ENCODE measurements at places on chromosomes 3 and 15.

- DNase-seq = peak; percentile 72
These were observed 7.9 kb downstream of the FAH start for GRCh38 chr15:80160570-80161156.

DNA sequence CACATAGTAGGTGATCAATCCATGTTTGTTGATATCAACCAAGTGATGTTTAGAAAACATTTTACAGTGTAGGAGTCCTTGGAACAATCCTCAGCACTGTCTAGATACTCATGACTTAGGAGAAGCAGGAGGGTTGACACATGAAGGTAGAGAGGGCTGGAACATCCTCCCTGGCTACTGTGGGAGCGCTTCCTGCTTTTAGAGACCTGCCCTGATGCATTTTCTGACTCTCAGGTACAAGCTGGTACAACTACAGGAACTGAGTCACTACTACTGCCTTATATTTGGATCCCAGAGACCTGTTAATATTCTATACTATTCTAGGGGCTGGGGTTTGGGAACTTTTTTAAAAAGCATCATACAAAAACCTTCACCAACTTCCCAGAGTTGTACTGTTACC, 20.1 kb downstream of the GPR156 start:
- DNase-seq = no peak

DNA sequence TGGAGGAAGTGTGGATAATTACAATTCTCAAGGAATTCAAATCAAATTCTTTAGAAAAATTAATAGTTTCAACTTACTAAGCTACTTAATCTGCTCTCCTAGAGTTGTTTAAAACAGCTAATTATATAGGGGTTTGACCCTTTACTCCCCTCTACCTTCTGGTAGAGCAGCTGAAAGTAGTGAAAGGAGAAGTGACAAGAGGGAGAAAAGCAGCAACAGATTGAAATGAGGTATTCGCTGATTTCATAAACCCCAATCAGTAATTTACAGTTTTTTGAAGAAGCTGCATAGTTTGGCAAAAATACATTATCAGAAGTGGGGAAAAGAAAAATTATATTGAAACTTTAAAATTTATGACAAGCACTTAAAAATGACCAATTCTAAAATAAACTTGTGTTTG, 52.8 kb downstream of the ZMAT3 start:
- DNase-seq = no peak

- no peak for DNase-seq
These were observed 408.9 kb downstream of the GAP43 start for GRCh38 chr3:116032176-116032575.

DNA sequence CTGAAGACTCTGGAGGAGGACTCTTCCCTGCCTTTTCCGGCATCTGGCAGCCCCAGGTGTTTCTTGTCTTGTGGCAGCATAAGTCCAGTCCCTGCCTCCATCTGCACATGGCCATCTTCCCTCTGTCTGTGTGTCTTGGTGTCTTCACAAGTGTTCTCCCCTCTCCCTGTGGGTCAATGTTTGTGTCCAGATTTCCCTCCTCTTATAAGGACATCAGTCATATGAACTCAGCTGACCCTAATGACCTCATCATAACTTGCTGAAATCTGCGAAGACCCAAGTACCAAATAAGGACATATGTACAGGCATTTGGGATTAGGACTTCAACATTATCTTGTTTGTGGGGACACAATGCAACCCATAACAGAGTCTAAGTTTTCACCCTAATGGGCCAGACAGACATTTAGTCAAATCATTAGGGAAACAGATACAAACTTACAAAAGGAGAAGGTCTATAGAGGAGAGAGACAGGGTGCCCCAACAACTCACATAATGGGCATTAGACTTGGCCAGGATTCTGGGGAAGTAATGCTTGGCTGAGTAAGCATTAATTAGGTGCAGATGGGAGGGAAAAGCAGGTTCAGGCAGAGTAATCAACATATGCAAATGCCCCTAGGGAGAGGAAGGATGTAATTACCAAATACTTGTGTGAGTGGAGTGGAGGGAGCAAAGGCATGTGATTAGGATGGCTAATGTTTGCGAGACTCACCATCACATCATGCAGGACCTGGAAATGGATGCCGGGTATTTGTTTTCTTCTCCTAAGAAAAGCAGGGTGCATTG, 372.8 kb upstream of the TBL1XR1 start:
- no peak for DNase-seq

DNA sequence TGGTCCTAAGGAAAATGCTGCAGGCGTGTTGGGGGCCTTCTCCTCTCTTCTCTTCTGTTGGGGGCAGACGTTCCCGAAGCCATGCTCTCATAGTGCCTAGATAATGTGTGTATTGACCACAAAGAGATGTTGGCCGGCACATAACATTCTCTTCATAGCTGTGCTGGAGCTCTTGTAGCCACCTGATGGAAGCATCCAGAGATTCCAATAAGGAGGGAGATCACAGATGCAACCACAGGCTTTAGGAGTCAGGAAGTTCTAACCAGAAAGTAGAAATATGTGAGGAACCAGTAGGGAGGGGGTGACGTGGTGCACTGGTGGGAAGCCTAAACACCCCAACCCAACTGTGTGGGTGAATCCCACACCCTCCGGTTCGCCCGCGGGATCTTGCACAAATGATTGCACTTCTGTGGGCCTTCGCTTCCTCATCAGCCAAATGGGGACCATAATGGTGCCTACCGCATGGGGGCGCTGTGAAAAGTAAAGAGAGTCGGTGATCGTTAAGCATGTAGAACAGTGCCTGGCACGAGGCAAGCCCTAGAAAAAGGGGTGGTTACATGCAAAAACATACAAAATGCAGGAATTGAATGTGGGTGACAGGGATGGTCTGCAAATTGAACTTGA, 87.8 kb downstream of the TOP2B start:
- DNase-seq = no peak

DNA sequence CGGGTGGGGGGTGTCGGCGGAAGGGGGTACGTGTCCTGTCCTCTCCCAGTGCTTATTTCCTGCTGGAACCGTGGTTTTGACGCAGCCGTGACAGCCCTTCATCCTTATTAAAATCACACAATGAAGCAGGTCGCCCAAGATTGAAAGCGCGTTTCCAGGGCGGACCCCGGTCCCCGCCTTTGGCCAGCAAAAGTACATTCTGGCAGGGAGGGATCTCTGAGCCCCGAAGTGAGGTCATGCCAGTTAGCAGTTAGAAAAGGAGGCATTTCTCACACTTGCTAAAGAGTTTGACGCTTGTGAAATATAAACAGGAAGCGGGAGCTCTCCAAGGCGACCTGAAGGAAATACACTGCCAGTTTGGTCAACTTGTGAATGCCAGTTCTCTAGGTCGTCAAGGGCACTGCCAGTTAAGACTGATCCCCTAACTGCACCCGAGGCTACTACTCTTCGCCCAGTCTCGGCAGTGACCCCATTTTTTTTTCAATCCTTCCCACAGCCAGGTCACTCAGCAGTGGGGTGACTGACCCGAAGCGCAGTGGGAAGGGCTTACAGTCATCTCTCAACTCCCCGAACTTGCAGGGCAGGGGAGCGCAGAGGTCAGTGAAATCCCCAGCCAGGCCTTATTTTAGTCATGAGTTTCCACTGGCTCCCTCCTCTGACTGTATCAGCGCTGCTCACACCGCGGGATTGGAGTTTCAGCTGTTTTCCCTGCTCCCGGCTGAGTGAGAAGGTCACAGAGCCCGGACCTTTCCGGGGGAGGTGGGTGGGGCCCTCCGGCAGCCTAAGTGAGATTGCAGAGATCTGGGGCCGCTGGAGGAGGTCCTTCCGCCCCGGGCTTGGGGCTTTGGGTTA, 2.0 kb upstream of the BHLHE40 start:
- DNase-seq = peak; percentile 83

DNA sequence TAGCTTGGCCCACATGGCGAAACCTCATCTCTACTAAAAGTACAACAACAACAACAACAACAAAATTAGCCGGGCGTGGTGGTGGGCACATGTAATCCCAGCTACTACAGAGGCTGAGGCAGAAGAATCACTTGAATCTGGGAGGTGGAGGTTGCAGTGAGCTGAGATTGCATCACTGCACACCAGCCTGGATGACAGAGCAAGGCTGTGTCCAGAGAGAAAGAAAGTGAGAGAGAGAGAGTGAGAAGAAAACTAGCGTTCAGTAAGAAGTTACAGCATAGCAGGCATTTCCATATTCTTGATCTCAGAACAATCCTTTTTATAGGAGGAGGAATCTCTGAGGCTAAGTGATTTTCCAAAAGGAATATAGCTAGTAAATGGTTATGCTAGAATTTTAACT, 1076.1 kb downstream of the AGBL1 start:
- DNase-seq = no peak

DNA sequence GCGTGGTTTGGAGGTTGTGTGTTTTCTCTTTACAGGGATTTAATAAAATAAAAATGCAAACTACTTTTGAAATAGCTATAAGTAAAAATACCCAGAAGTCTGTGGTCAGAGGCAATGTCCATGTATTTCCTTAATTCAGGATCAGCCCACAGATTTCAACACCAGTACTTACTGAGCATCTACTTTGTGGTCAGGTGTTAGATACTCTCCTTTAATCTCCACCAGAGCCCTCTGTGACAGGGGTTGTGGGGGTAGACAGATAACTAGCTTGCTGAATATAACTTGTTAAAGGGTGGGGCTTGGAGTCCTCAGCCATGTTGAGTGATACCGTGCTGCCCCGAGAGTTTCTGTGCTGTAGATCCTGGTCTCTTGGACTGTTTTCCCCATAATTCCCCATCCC, 244.1 kb upstream of the NR2E3 start:
- no peak for DNase-seq

- no peak for DNase-seq
These were observed 61.4 kb downstream of the TASOR start for GRCh38 chr3:56621681-56622080.

GRCh38 chr15:25724899-25725298, 138.2 kb downstream of the ATP10A start:
- DNase-seq = no peak

DNA sequence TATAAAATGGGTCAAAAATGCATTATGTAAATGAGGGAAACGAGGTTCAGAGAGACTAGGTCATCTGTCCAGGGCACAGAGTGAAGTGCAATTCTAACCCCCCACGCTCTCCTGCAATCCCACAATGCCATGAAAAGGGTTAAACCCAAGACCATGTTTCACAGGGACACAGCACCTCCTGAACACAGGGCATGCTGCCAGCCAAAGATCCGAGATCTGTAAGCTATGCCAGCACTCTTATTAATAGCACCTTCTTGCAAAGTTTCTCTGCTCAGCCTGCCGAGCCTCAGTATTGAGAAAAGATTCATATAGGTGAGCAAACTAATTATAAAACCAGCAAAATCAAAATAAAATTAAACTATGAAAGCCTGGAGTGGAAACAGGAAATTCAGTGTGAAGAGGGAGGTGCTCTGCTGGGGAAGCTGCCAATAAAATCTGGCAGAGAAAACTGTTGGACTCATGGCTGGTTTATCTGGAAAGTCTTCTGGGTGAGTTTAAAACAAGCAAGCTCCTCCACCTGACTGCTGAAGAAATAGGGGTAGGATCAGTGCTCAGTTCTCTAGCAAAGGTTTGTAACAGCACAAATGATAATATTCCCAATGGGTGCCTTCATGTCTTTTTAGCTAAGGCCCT, 50.3 kb downstream of the LRIG1 start:
- DNase-seq = no peak

GRCh38 chr3:150300852-150301517, 107.1 kb upstream of the TSC22D2 start:
- no peak for DNase-seq

DNA sequence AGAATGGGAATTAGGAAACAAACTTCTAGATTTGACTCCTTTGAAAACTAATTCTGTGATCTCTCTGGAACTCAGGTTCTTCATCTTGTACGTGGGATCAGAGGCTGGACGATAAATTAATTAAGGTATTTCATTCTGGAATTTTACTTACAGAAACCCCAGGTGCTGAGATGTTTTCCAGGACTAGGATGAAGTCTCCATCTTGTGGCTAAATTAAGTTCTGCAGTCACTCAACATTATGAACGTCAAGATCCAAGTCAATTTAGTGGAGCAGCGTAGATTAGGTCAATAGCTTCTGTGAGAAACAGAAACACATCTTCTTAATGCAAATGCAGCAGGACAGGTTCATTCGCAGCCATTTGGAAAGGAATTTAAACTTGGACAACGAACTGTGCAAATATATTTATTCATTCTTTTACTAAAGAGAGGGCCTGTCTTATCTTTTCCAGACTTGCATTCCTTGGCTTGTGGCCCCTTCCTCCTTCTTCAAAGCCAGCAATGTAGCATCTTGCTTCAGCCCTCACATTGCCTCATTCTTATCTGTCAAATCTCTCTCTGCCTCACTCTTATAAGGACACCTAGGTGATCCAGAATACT, 26.7 kb upstream of the TMC3 start:
- peak; percentile 71 for DNase-seq

GRCh38 chr3:184485241-184485640, 76.3 kb upstream of the EPHB3 start:
- no peak for DNase-seq

- DNase-seq = no peak
These were observed 28.8 kb upstream of the TRIM59 start for GRCh38 chr3:160478338-160478737.

DNA sequence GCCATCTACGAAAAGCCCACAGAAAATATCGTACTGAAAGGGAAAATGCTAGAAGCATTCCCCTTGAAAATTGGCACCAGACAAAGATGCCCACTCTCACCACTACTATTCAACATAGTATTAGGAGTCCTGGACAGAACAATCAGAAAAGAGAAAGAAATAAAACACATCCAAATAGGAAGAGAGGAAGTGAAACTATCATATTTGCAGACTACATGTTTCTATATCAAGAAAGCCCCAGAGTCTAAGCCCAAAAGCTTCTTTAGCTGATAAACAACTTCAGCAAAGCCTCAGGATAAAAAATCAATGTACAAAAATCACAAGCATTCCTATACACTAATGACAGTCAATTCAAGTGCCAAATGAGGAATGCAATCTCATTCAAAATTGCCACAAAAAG, 15.6 kb downstream of the OR5K3 start:
- no peak for DNase-seq

- DNase-seq = no peak
These were observed 478.7 kb downstream of the FHIT start for GRCh38 chr3:60772584-60772983.

- DNase-seq = no peak
These were observed 20.7 kb downstream of the TATDN2 start for GRCh38 chr3:10268930-10269329.

GRCh38 chr3:193270451-193270850, 29.4 kb downstream of the PLAAT1 start:
- no peak for DNase-seq

- DNase-seq = peak; percentile 52
These were observed 1.4 kb downstream of the MTMR10 start for GRCh38 chr15:30990036-30990435.

GRCh38 chr15:38263251-38263650, 10.6 kb downstream of the SPRED1 start:
- DNase-seq = no peak

All from SK-MEL-5 (cell line).